Midbrain (tissue), 1 donor: ENCODE measurements at places on chromosomes 1 and 21.

DNA sequence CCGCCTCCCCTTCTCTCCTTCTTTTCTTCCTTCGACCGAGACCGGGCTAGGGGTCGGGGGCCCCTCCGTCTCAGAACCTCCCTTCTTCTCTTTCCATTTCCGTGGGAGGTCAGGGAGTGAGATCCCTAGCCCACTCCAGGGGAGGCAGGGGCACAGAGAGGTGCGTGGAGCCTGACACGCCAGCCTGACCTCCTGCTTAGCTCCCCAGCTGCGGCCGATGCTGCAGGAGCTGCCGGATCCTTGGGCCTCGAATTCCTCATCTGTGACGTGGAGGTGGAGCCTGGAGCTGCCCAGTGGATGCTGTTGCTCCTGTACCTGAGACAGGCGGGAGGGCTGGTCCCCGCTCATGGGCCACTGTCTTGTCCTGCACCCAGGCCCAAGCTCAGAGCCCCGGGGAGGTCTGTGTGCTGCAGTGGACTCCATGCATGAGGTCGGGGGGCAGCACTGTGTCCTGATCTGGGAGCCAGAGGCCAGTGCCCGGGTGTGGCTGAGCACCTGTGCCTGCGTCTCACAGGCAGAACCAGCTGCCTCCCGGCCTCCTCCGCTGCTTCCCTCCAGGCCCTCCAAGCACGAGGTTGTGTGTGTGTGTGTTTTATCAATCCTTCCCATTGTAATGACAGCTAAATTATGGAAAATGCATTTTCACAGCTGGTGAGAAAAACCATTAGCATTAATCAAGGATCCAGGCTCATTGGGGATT is 55.3 kb upstream of the TTC34 start:
- no peak for DNase-seq

- no peak for DNase-seq
Observed at GRCh38 chr1:20697563-20697962, 20.2 kb downstream of the KIF17 start.

DNA sequence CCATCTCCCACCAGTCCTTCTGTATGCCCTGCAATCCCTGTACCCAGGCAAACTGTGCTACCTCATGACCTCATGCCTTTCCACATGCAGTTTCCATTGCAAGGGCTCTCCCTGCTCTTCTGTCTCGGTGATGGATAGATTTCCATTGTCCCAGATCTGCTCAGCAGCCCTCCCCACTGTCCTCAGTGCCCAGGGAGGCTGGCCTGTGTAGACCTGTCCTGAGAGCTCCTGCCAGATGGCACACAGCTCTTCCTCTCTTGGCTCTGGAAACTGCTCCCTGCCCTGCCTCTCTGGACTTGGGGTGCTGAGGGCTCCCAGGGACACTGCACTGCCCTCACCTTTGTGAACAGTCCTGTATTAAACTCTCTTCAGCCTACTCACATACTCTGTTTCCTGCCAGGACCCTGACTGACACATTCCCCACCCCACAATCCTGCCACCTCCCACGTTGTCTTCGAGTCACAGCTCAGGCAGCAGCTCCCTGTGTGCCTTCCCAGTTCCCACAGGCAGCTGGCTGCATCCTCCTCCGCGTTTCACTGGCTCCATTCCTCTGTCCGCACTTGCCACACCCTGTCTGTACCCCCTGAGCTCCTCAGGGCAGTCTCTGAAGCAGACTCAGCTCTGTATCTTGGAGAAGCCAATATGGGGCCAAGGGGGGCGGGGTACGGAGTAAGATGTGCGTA is 57.0 kb downstream of the SPATA46 start:
- no peak for DNase-seq

DNA sequence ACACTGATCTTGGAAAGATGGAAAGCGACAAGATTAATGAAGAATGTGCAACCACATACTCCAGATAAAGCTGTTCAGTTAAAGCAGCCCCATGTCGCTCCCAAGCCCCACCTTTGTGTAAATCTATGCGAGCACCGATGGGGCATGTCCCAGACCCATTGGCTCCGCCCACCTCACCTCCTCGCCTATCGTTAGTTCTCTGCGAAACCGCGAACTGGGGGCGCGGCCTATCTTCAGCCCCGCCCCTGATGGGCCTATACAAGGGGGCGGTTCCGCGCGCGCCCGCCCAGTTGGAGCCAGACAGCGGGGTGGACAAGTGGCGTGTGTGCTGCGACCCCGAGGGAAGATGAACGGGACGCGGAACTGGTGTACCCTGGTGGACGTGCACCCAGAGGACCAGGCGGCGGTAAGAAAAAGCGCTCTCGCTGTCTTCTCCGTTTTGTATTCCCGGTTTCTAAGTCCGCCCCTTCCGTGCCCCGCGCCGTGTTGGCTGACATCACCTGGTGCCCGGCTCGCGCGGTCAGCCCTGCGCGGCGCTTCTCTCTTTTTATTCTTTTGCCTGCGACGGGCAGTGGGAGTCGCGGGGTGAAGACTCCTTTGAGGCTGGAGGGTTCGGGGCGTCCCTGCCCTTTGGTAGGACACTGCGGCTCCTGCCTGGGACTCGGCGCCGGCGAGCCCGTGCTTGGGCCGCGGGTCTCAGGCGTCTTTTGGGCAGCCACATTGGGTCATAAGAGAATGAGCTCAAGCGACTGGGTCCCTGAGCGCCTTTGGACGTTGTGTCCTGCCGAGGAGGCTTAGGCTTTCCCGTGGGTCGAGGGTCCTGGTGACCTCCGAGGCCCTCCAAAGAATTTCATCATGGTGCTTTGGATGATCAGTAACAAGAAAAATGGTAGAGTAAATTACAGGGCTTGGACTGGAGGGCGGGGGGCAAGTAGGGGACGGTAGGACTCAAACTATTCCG is at the start of gene TUFT1:
Gene TUFT1 (plus strand): TSS at position 289 of the 961 bp plus-strand sequence. CDS start 58 bp downstream, at position 347.
- peak; percentile 84 for DNase-seq

DNA sequence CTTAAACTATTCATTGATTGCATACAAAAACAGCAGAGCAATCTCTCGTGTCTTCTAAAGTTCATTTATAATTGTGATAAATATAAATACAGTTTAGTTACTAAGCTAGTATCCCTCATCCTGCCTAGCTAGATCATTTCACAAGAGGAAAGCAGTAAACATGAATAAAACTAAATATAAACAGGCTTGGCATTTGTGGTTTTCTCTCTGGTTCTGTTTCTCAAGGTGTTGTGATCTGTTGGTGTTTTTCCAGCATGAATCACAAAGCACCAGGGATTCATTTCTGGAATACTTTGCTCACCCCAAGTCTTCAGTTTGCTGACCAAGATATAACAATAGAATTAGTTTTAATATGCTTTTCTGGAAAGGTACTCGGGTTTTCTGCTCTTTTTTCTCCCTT is 32.7 kb upstream of the GLIS1 start:
- DNase-seq = no peak

GRCh38 chr1:231192620-231193163 is 30.8 kb downstream of the TRIM67 start:
- peak; percentile 61 for DNase-seq

- no peak for DNase-seq
Observed at GRCh38 chr1:31148409-31148808, 82.9 kb upstream of the PUM1 start.

DNA sequence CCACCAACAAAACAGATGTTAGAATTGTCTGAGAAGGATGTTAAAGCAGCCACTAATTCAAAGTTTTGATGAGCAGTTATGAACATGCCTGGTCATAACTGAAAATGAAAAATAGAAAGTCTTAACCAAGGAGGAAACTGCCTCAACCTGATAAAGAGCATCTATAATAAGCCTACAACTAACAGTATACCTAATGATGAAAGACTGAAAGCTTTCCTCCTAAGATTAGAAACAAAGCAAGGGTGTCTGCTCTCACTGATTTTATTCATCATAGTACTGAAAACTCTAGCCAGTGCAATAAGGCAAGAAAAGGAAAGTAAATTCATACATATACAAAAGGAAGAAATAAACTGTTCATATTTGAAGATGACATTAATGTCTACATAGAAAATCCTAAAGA is 82.0 kb downstream of the KCNK1 start:
- no peak for DNase-seq

- DNase-seq = no peak
Observed at GRCh38 chr1:203183828-203184227, 2.7 kb downstream of the CHI3L1 start.

GRCh38 chr1:78759881-78760280 is 110.2 kb downstream of the IFI44 start:
- DNase-seq = no peak

DNA sequence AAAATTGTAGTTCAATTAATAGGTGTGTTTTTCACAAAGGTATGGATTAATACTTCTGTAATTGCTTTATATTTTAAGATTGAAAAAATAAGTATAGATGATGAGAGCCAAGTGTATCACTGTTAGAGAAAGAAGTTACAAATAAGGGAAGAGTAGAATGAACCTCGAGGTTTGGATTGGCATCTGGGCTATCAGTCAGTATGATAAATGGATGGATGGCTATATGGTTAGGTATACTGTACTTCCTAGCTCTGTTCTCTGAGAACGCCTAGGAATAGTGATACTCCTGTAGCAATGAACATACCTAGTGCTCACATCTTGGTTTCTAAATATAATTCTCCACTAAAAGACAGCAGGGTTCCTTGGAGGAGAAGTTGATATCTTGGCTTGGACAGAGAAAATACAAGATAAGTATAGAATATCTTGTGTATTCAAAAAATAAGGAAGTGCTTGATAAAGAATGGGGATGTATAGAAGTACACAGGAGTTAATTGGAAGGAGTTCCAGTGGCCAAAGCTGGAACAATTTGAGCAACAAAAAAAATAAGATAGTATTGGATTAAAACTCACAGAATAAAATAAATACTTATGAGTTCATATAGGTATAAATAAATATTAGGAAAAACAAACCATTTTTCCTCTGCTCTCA is 12.4 kb downstream of the IPO9 start:
- no peak for DNase-seq

GRCh38 chr1:2544875-2545640 is 11.1 kb upstream of the TNFRSF14 start:
- DNase-seq = peak; percentile 34

- DNase-seq = peak; percentile 18
Observed at GRCh38 chr1:26538480-26539412, 9.2 kb downstream of the RPS6KA1 start.

GRCh38 chr1:64403331-64403730 is 66.6 kb upstream of the CACHD1 start:
- DNase-seq = no peak

DNA sequence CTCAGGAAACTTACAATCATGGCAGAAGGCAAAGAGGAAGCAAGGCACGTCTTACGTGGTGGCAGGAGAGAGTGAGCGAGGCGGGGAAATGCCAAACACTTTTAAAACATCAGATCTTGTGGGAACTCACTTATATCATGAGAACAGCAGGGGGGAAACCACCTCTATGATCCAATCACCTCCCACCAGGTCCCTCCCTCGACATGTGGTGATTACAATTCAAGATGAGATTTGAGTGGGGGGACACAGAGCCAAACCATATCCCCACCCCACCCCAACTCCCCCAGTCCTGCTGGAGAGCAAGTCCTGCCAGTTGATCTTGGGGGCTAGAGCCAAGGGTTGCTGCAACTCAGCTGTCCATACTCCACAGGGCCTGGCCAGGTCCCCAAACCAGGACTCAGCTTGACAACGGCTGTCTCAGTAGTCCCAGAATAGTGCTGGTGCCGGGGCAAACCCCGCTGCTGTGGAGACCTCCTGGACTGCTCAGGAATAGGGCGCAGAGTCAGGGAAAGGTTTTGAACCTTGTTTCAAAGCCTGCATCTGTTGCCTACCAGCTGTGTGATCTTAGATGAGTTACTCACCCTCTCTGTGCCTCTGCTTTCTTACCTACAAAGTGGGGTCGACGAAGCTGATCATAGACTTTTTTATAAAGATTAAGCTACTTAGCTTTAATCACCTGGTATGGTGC is 79.5 kb downstream of the STUM start:
- DNase-seq = no peak
